ENCODE measurements at places on chromosomes 5 and 9. TPM values are rescaled to one million over a fixed set of nuclear protein-coding genes. Genes with fewer than 3 reads are reported as not detected.
A peak's percentile ranks its signal among the peaks of the same experiment; 100 is the strongest.

DNA sequence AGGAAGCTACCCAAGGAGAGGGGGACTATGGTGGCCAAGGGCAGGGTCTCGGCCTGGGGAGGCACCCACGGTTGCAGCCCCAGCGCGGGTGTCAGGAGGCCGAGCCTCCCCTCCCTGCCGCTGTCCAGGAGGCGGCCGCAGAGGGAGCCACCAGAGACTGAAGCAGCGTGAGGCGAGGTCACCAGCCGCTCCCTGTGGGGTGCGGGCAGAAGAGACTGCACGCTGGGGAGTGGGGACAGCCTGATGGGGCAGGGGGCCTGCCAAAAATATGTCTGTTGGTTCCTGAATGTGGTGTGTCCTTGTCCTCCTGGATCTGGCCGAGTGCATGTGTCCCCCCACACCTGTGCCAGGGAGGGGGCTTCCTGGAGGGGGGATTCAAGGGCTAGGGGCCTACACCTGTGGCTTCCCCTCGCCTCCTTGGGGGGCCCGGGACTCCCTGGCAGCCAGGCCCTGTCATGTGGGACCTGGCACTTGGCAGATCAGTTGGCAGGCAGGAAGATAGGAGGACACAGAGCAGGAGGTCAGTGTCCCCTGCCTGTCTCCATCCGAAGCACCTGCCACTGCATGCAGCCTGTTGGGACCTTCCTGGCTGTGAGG, 131.2 kb downstream of the DAB2IP start:
- DNase-seq: no peak

DNA sequence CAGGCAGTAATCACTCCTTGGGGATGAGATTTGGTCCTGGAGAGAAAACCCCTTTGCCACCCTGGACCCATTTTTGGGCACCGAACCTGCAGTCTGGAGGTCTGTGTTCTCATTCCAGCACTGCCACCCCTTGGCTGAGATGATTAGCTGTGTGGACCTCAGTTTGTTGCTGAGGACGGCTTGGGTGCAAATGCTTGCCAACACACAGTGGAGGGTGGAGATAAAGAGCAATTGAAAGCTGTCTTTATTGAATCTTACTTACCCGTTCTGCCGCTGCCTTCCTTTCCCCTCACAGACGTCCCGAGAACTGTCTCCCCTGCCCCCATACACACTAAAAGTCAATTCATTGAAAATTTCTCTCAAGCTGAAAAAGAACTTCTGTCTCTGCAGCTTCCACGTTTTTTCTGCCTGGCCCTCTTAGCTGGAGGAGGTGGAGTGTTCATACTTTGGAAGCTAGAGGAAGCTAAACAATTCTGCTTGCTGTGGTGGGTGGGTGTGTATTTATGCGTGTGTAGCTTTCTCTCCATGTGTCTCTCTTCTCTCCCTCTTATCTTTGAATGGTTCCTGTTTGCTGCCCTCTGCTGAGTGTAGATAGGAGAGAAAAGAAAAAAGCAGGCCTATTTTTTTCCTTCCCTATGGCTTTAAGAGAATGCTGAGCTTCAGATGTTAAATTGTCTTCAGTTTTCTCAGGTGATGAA, 6.6 kb downstream of the GALNT10 start:
- peak; percentile 87 for DNase-seq

- DNase-seq: no peak
Measured at GRCh38 chr5:101590384-101590783, 687.3 kb upstream of the ST8SIA4 start.

- DNase-seq: no peak
Measured at GRCh38 chr5:68459093-68459809, 243.7 kb downstream of the PIK3R1 start.

GRCh38 chr9:129549684-129550083, 71.2 kb downstream of the C9orf50 start:
- no peak for DNase-seq

GRCh38 chr9:124625087-124625486, 117.9 kb upstream of the NR5A1 start:
- no peak for DNase-seq

CSF2 gene
- not detected for total RNA-seq

IFNA13 gene
- total RNA-seq: not detected

DNA sequence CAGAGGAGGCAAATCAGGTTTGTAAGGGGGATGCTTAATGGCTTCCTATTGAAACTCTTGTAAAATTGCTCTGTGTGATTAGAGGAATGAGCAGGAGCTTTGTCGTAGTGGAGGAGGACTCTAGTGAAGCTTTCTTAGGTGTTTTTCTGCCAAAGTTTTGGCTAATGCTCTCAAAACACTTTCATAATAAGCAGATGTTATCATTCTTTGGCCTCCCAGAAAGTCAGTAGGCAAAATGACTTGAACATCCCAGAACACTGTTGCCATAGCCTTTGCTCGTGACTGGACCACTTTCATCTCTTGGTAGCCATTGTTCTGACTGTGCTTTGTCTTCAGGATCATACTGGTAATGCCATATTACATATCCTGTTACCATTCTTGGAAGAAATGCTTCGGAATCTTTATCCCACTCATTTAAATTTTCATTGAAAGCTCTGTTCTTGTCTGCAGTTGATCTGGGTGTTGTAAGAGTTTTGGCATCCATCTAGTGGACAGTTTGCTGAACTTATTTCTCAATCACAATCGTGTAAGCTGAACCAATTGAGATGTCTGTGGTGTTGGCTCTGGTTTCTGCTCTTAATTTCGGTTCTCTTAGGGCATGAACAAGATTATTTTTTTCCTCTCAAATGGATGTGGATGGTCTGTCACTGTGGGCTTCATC, 187.6 kb downstream of the COMMD10 start:
- peak; percentile 52 for DNase-seq

TLE1 gene
- 40.3 TPM for total RNA-seq

DNA sequence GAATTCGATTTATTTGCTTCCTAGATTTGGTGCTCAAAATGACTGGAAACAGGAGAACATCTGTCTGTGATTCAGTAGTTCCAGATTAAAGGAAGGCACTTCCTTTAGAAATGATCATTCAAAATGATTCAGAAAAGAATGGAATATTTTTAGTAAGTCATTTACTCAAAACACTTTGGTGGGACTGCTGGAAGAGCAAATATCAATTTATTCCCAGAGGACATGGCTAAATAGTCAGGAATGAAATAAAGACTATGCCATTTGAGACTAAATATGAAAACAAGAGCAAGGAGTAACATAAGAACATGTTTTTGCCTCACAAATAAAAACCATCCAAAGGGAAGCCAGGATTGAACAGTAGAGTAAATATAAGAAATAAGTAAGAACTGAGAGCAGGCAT, 138.6 kb upstream of the RASA1 start:
- DNase-seq: no peak

- peak; percentile 31 for DNase-seq
Measured at GRCh38 chr9:21993893-21994555, at the start of gene CDKN2A. Gene CDKN2A (minus strand): TSS chr9:21994392.

HARS1 gene
- total RNA-seq: 141 TPM

ACTBL2 gene
- 1.7 TPM for total RNA-seq

DNA sequence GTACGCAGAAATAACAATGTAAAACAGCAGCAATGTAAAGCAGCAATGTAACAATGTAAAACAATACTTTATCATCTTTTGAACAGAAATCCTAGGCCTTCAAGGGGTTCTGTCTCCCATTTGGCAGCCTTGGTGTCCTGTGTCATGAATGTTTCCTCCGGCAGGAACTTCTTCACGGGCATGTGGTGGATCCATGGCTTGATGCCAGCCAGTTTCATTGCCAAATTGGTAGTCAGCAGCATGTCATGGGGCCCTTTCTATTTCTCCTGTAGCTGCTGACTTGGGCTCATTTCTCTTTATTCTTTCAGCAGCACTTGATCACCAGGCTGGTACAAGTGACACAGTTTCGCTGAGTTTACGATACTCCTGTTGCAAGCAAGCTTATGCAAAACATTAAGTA, 275.3 kb downstream of the HTR1A start:
- no peak for DNase-seq

- DNase-seq: no peak
Measured at GRCh38 chr5:76388236-76388635, 14.8 kb upstream of the IQGAP2 start.

- DNase-seq: no peak
Measured at GRCh38 chr5:132467287-132467984, 23.1 kb downstream of the IRF1 start.

- DNase-seq: no peak
Measured at GRCh38 chr5:177296581-177296980, 6.9 kb downstream of the RAB24 start.

DNA sequence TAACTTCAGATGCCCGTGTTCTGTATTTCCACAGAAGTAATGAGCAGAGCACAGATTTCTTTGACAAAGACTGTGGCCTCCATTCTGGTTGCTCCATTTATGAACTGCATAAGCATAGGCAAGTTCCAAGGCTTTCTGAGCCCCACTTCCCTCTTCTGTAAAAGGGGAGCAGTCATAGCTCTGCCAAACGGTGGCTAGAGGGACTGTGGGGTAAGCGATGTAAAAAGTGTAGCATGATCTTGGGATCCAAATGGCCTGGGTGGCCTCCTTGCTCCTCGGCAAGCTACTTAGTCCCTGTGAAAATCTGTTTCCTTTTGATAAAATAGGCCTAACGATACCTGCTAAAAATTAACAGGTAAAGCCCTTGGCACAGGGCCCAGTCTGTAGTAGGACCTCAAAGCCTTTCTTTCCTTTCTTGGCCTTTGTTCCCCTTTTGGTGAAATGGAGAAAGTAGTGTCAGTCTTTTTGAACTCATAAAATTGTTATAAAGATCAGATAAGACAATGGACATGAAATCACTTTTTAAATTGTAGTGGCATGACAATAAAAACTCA, 646.6 kb downstream of the ACTL7B start:
- DNase-seq: no peak

CCNI2 gene
- total RNA-seq: not detected

DNA sequence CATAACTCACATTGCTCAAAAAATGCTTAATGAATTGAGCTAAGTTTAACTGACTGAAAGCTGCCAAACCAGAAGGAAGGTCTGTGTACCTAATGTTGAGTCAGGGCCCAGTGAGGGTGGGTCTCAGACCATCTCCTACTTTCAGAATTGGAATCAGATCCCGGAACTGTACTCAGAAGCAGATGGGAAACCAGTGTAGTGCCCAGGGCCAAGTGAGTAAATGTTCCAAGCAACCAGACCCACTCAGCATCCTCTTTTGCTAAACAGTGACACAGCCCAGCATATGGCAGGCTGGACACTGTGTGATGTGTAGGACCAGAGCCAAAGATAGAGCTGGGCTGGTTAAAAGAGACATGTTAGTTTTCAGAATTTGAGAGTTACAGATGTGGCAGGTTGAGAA, 94.1 kb downstream of the PLCXD3 start:
- DNase-seq: no peak

BAAT gene
- total RNA-seq: not detected

PSAT1 gene
- total RNA-seq: 98.9 TPM

- DNase-seq: peak; percentile 39
Measured at GRCh38 chr5:122924203-122924602, 78.8 kb downstream of the SNX24 start.

DNA sequence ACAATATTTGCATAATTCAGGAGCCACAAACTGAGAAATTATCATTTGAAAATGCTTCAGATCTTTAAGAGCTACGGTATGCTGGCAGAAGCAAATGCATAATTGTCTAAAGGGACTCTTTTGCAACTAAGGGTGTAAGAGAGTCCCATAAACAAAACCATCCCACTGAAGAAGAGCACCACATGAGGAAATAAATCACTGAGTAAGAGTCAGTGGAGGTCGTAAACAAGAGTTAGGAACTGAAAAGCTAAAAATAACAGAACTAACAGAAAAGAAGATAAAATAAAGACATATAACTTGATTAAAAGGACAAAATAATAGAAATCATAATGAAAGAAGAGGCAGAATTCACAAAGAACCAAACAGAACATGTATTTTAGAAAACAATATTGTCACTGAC, 3.5 kb upstream of the SMC2 start:
- DNase-seq: no peak

GRCh38 chr9:37486256-37486615, 488 bp downstream of the POLR1E start:
- no peak for DNase-seq

- peak; percentile 97 for DNase-seq
Measured at GRCh38 chr9:86500667-86501435, 146.6 kb upstream of the TUT7 start.

DNA sequence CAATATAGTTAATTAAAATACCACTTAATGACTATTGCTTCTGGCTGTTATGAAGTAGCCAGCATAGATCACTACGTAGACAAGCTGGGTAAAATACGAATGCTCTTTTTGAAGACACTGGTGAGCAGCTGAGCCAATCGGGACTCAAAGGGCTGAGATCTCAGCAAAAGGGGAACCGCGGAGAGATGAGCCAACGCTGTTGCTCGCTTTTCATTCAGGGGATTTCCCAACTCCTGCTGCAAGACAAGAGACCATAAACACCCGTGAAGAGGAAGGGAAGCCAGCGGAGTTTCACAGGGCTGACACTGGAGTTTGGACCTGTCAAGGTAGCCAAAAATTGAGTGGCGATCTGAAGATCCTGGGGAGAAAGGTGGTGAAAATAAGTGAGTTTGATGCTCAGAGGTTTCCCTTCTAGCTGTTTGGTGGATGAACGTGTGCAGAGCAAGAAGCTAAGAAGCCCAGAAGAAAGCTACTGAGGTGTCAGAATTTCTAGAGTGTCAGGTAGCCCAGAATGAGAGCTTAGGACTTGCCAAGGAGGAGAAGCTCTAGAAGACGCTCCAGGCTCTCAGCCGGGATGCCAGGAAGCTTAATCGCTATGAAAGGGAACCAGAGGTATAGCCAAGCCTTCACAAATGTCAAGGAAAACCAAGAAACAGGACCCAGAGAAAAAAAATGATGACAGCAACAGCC, 79.6 kb upstream of the RNU6ATAC start:
- peak; percentile 59 for DNase-seq

DNA sequence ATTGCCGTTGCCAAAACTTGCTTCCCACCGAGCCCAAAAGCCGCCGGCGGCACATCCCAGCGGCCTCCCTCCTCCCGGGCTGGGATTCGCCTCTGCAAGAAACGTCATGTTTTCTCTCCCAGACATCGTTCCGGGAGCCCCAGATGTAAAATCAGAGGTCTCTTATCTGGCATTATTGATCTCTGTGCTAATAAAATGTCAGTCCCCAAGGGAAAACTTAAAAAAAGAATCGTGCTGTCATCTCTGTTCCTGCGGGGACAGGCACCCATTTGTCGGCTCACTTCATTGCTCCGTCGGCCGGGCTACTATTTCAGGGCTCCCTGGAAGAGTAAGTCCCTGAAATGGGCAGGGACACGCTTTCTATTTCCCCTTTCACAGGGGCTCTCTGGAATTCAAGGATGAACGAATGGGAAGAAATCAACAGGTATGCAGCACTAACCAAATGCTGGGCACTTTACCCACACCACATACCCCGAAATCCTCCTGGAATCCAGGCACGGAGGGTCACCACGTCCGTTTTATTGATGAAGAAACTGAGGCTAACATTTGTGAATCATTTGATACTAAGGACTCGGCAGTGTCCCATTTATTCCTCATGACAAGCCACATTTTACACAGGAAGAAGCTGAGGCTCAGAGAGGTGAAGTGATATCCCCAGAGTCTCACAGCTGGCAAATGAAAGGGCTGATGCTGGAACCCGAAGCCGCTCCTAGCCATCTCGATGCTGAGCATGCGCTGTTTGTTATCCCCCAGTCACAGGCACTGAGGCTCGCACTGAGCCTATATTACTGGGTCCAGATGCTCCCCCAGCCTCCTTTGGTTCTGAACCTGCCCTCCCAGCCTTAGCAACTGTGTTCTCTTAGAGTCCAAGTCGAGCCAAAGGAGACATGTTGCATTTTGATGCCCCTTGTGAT, 35.7 kb upstream of the MSX2 start:
- DNase-seq: no peak

GLRA1 gene
- not detected for total RNA-seq

Data from IMR-90 (cell line).